ENCODE measurements at places on chromosomes 12 and 14. TPM values are rescaled to one million over a fixed set of nuclear protein-coding genes. Genes with fewer than 3 reads are reported as not detected.

CLEC2A gene
- not detected for total RNA-seq

NTS gene
- total RNA-seq: not detected

PPP1R36 gene
- total RNA-seq: 0.50 TPM

VRK1 gene
- total RNA-seq: 70.8 TPM

TMEM121 gene
- total RNA-seq: 4.6 TPM

Measured in activated CD4-positive, alpha-beta T cell treated with anti-CD3 and anti-CD28 coated beads, Interleukin-2, amount 10 ng/mL, durations not matched to agents 7 days and 5 days (primary cell).